ENCODE measurements at places on chromosomes 5 and 9.

- DNase-seq: peak; percentile 85
Observed at GRCh38 chr9:131707733-131708157, 32.1 kb downstream of the RAPGEF1 start.

DNA sequence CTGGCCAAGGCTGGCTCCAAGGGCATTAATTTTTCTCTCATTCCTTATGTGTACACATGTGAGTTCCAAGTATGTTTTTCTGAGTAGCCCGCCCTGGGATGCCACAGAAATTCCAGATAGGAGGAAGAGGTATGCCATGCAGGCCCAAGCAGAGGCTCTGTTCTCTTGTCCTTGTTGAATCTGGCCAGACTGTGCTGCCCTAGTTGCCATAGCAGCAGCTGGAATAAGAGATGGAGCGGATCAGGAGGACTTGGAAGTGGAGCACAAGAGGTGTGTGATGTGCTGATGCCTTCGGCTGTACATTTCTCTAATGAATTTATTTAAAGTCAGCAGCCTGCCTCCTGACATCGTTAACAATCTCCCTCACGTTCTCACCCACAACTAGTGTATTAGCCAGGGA lies 235.6 kb upstream of the RPS23 start:
- no peak for DNase-seq

DNA sequence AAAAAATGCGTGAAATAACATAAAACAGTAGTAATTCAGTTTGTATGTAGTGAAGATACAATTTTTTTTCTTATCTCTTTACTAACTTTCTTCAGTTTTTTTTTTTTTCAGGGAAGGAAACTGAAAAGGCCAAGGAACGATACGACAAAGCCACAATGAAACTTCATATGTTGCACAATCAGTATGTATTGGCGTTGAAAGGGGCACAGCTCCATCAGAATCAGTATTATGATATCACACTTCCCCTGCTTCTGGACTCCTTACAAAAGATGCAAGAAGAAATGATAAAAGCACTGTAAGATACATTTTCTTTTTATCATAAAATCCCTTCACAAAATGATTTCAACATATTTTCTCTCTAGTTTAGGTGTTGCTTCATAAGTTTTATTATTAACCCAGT lies 120.0 kb downstream of the FER start:
- no peak for DNase-seq

DNA sequence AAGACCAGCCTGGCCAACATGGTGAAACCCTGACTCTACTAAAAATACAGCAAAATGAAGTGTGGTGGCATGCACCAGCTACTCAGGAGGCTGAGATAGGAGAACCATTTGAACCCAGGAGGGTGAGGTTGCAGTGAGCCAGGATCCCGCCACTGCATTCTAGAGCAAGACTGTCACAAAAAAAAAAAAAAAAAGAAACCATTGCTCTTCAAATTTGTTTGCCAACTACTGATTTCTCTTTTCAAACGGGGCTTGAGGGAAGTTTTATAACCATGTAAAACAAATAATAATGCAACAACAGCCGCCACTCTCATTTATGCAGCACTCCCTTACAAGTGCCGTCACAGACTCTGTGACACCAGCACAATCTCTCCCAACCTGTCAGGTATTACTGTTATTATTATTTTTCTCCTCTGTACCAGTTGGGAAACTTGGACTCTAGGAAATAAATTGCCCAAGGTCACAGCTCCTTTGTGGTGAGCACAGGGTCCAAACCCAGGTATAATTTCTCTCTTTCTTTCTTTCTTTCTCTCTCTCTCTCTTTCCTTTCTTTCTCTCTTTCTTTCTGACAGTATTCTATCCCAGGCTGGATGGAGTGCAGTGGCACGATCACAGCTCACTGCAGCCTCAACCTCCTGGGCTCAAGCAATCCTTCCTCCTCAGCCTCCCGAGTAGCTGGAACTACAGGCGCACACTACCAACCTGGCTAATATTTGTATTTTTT lies 25.4 kb downstream of the SERINC5 start:
- DNase-seq: no peak

GRCh38 chr9:136232969-136233368 lies 12.6 kb downstream of the QSOX2 start:
- DNase-seq: no peak

DNA sequence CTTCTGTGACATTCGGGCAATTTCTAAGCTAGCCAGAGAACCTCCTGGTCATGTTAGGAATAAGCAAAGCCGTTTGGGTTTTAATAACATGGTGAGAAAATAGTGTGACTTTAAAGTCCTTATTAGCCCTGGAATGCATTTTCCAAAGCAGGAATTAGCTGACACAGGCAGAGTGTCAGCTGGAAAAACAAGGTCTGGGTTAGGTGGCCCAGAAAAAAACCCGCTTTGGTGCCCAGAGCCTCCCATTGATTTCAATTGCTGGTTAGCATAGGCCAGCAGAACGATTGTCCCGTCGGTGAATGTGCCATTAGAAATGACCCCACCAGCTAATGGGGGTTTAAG lies 62.1 kb upstream of the CPEB4 start:
- no peak for DNase-seq

- DNase-seq: no peak
Observed at GRCh38 chr9:137731216-137731946, 112.6 kb downstream of the EHMT1 start.

DNA sequence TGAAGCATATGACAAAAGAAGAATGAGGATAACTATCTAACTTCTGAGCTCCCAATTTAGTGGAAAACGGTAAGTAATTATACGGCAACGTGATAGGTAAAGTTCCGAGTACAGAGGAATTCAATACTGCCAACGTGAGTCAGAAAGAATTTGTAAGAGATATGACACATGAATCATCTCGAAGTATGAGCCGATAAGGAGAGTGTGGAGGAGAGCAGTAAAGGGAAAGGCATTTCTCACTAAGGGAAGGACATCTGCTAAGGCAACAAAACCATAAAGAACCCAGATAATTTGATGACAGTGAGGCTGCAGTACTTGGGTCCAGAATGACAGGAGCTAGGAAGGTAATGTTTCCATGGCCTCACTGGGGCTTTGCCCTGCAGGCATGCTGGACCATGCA lies 11.0 kb downstream of the MPDZ start:
- peak; percentile 62 for DNase-seq

GRCh38 chr5:172370237-172370640 lies 84.1 kb downstream of the SH3PXD2B start:
- no peak for DNase-seq

DNA sequence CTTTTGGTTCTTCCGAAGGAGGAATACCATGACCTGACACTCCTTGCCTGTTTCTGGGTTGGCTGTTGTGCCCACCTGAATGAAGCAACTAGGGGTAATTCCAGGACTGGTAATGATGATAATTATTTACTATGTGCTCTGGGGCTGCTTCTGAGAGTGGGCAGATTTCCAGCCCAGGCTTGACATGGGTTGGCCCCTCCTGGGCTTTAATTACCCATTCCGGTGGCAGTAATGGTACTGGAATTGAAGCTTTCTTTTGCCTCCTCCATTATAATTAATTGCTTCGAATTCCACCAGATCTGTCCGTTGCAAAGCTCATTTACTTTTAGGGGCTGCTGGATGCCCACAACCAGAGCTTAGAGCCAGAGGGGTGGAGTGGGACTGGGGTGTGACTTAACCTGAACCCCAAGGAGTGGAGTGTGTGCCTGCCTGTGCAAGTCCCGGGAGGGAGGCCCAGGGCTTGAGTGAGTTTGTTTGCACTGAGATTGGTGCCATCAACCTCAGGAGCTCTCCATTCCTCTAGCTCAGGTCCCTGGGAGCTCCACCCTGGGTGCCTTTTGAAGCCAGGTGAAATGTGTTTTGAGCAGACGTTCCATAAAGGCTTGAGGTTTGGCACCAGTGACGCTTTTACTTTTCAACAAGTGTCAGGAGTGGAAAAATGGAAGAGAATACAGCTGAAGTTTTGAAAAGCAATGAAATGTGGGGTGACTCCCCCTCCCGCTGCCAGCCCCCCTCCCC lies 214.6 kb downstream of the PDZD2 start:
- DNase-seq: no peak

- DNase-seq: no peak
Observed at GRCh38 chr5:142997591-142997990, 227.4 kb downstream of the ARHGAP26 start.

DNA sequence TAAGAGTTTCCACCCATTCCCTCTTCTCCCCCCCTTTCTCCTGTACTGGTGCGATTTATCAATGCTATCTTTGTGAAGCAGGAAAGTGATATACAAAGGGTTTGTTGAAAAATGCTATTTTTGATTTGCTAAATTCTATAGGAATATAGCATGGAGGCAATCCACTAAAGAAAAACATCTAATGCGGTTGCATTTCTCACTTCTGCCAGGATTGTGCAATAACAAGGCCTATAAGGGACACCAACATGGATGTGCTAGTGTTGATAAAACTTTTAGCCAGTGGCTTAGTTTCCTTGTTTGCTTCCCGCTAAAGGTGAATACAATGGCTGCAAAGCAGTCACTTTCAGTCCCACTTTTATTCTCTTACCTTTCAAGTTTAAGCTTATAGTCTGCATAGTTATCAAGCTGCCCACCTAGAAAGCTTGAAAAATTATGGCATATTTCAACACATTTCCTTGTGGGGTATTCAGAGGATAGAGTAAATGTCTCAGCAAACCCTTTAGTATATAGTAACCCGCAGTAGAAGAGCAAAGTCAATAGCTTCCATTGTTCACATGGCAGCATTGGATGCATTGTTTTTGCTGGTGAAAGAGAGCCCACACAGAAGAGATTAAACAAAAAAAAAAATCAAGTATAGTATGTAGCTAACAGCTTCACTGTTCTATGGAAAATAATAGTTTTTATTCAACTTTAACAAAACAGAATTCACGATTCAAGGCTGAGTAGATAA lies 674.6 kb upstream of the SEMA6A start:
- DNase-seq: no peak

- no peak for DNase-seq
Observed at GRCh38 chr9:109455391-109455790, 42.7 kb downstream of the PTPN3 start.

DNA sequence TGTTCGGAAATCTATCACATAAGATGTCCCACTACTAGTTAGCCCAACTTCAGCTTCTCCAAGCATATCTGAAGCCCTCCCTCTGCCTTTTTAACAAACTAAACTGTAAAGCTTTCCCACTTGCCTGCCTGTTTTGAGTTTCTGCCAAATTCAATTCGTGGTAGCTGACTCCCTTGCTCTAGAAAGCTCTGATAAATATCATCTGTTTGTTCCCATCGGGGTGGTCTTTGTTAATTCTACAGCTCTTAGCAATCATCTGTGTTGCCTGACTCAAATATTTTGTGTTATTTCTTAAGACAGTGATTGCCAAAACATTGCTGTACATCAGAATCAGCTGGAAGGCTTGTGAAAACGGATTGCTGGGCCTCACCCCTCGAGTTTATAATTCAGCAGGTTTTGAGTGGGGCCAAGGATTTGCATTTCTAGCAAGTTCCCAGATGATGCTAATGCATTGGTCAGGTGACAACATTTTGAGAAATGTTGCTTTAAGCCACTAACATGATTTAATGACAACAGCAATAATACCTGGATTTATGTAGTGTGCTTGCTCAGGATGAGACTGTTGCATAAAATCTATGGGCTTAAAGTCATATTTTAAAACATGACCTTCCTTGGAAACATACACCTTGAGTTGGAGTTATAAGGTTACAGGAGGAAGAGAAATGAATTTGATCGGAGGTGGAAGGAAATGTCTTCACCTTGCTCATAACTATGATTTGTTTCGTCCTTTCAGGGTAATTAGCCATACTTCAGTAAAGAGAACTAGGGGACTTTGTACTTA lies 631.9 kb downstream of the PSAT1 start:
- DNase-seq: peak; percentile 48

GRCh38 chr9:84436386-84437109 lies 96.0 kb upstream of the SLC28A3 start:
- DNase-seq: no peak

- DNase-seq: peak; percentile 63
Observed at GRCh38 chr9:100505564-100506159, 32.7 kb downstream of the TMEFF1 start.

DNA sequence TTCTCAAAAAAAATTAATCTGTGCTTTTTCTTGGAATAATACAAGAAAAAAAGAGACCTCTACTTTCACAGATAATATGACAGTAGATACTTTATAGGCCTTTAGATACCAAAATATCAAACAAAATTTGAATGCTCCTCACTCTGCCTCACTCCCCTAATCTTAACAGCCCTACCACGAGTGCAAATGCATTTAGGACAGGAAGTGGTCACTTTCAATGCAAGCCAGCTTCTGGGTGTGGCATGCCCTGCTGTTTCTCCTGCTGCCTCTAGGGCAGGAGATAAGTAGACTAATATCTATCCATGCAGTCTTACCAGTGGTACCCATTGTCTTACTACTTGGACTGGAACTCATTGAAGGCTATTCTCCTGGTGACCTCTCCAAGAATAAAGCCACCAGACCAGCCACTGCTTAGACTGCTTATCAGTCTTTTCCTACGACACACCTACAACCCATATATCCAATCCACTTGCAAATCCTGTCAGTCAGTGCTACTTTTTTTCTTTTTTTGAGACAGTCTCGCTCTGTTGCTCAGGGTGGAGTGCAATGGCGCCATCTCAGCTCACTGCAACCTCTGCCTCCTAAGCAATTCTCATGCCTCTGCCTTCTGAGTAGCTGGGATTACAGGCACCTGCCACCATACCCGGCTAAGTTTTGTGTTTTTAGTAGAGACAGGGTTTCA lies 23.0 kb downstream of the FRRS1L start:
- DNase-seq: peak; percentile 30

- DNase-seq: peak; percentile 68
Observed at GRCh38 chr5:67246108-67246507, 49.5 kb upstream of the CD180 start.

- peak; percentile 85 for DNase-seq
Observed at GRCh38 chr9:92607773-92608172, 62.2 kb downstream of the IPPK start.

- peak; percentile 82 for DNase-seq
Observed at GRCh38 chr5:34587355-34588241, 68.5 kb upstream of the RAI14 start.

DNA sequence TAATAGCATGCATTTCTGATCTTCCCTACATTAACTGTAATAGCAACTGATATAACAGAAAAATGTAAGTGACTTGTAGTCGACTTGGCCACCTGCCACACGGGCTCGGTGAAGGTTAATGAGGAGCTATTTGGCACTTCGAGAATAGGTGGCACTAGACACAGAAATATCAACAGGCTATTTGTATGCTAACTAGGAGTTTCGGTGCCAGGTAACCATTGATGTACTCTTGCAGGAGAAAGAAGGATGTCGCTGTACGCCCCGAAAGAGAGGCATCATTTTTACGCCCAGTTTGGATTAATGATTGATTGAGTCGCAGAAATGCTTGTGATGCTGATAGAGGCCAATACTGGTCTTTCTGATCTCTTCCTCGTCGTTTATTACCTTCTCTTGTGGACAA lies 516 bp upstream of the DMRT2 start:
- DNase-seq: no peak

- no peak for DNase-seq
Observed at GRCh38 chr5:74655716-74656115, 15.2 kb upstream of the ENC1 start.

GRCh38 chr9:128369024-128369706 lies 2.0 kb upstream of the URM1 start:
- DNase-seq: no peak

- no peak for DNase-seq
Observed at GRCh38 chr5:155368490-155368889, 354.9 kb downstream of the KIF4B start.

GRCh38 chr5:68288707-68289134 lies 73.2 kb downstream of the PIK3R1 start:
- DNase-seq: no peak

- DNase-seq: no peak
Observed at GRCh38 chr5:38585816-38586215, 29.4 kb upstream of the LIFR start.

Data from fibroblast of skin of right biceps (primary cell).